ENCODE measurements at places on chromosomes 6 and 20.

- DNase-seq, result no peak
These were observed 27.2 kb upstream of the DEFB125 start for GRCh38 chr20:60035-60918.

- DNase-seq, result no peak
These were observed 34.9 kb downstream of the KLHL31 start for GRCh38 chr6:53630533-53631226.

- no peak for DNase-seq
These were observed 1.5 kb downstream of the EBF4 start for GRCh38 chr20:2694008-2694471.

DNA sequence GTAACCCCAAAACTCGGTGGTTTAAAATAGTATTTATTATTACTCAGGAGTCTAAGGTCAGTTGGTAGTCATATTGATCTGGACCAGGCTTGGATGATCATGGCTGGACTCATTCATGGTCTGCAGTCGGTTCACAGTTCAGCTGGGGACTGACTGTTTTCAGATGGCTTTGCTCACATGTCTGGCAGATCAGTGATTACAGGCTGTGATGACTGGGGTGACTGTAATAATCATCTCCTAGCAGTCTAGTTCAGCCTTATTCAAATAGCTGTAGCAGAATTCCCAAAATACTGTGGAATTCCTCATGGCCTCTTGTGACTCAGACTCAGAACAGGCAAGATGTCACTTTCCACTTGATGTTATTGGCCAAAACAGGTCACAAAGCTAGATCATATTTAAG is 16.4 kb upstream of the NT5DC1 start:
- no peak for DNase-seq

GRCh38 chr6:136783495-136784270 is 8.6 kb downstream of the MAP3K5 start:
- peak; percentile 34 for DNase-seq

DNA sequence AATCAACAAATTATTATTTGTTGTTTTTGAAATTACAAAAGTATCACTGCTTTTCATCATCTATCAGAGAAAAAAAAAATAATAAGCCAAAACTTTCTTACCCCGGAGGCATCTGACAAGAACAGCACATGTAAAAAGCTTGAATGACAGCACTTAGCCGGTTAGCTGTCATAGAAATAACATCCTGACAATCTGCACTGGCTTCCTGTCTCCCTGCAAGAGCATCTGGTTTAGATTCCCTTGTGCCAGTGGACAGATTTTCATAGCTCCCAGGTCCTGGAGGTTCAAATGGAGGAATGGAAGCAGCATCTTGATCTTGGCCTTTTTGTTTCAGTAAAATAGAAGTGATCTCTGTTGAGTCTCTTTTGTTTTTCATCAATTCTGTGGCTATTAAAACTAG is 74.8 kb downstream of the HACE1 start:
- DNase-seq, result no peak

- DNase-seq, result no peak
These were observed 6.0 kb upstream of the HMGN3 start for GRCh38 chr6:79240509-79240908.

GRCh38 chr6:53041356-53041755 is 23.8 kb upstream of the FBXO9 start:
- no peak for DNase-seq

GRCh38 chr20:37242503-37242902 is 19.1 kb downstream of the GHRH start:
- DNase-seq, result no peak

- no peak for DNase-seq
These were observed 30.9 kb downstream of the SULF2 start for GRCh38 chr20:47754388-47754715.

DNA sequence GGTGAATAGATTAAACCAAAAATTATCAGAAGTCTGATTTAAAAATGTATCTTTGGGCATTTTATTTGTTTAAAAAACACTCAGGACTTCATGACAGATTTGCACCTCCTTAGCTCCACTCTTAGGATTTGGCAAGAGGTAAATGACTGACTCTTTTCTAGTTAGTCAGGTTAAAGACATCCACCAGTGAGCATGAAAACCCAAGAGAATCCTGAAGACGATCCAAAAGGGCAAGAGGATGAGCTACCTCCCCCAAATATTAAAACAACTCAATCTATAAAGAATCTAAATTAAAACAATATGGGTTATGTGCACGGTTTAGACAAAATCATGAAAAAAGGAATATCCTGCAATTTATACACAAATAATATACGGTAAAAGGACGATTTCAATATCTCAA is 89.4 kb upstream of the OPRM1 start:
- DNase-seq, result no peak

GRCh38 chr6:163122365-163122764 is 292.2 kb upstream of the QKI start:
- no peak for DNase-seq

- no peak for DNase-seq
These were observed 2.8 kb upstream of the ZNF512B start for GRCh38 chr20:63972312-63973159.

GRCh38 chr6:88814909-88815308 is 148.5 kb downstream of the RNGTT start:
- no peak for DNase-seq

DNA sequence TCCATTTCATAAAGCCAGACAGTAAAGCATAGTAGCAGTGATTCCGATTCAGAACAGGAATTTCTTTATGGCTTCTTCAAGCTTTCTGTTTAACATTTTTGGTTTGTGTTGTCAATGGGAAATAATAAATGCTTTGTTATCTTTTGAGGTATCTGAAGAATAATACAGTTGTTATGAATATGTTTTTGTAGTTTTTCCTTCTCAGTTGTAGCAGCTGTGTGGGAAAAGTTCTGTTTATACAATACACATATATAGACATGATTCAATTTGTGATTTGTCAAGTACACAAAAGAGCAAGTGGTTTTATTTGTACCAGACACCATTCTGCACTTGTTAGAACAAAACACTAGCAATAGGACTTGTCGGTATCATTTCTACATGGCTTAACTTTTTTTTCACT is 96.6 kb downstream of the CDYL start:
- DNase-seq, result no peak

DNA sequence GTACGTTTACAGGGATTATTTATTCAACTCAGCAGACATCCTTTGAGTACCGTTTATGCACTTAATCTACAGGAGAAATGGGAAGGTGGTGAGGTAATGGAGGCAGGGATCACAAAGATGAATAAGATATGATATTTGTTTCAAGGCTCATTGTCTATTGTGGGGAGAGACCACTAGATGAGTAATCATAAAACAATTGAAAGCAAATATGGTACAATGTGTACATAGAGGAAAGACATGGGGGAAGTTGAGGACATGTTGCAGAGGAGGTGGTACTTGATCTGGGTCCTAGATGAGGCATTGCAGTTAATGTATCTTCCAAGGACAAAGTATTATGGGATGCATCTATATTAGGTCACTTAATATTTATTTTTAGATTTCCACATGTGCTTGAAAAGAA is 13.7 kb upstream of the CDC5L start:
- DNase-seq, result no peak

- DNase-seq, result no peak
These were observed 5.6 kb downstream of the LZTS3 start for GRCh38 chr20:3167738-3168078.

DNA sequence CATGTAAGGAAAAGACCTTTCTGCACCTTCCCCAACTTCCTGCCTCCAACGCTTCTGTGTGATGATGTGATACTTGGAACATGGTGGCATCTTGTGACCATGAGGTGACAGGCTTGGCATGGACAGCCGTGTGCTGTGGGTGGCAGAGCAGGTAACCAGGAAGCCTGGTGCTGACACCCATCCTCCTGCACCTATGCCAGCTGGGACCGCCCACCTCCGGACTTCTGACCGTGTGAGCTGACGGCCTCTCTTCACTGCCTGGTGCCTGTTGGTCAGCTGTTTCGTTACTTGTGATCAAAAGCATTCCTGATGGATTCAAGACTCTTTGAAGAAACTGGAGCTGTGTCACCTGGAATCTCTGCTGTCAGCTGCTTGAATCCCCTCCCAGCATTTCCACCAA is 70.3 kb downstream of the TMEM242 start:
- DNase-seq, result no peak

- no peak for DNase-seq
These were observed 18.9 kb upstream of the MTHFD1L start for GRCh38 chr6:150846641-150847040.

DNA sequence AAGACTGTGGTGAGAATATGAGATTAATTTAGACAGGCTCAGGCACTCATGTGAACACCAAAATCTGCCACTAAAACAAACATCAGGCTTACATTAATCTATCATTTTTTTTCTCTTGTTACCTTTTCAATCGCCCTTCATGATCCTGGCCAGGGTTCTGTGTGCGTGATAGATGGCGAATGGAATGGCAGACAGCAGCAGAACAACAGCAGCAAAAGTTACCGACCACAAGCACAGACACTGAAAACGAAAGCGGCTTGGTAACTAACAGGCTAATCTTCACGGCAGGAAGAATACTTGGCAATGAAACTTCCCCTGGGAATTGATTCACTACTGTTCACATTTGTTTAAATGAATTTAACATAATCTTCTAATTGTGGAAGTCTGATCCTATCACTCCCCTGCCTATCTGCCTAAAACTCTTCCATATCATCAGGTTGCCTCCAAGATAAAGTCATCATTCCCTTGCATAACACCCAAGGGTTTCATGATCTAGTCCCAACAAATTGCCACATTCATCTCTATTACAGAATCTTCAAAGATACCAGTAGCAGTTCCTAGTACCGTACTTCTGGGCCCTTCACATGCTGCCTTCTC is 28.7 kb downstream of the PTPRK start:
- no peak for DNase-seq

DNA sequence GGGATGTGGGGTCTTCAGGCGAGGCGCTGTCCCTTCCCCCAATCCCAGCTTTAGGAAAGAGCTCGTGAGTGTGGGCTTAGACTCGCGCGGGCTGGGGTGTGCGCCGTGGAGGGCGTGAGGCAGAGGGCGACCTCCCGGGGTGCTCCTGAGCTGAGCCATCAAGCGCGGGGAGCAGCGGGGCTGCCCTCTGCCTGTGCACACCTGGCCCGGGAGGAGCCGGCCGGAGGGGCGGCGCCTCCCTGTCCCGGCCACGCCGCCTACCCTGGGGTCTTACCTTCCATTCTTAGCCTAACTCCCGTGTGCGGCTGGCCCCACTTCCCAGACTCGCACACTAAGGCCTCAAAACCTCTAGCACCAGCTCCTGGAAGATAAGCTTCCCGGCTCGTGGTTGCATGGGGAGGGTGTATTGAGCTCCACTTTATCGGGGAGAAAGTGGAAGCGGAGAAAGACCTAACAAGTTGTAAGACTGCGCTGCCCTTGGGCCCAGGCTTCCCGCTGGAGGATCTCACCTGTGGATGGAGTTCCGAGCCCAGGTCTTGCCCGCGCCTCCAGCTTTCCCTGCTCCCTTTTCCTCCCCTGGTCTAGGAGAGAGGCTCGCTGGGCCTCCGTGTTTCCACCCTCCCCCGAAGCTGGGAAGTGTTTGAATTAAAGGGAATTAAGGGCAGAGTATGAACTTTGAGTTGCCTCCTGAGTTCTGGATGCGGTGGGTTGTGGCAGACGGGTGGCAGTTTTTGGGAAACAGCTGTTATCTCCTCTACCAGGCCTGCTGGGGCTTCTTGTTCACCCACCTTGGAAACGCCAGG is 1.2 kb downstream of the DNMT3B start:
- DNase-seq, result no peak

DNA sequence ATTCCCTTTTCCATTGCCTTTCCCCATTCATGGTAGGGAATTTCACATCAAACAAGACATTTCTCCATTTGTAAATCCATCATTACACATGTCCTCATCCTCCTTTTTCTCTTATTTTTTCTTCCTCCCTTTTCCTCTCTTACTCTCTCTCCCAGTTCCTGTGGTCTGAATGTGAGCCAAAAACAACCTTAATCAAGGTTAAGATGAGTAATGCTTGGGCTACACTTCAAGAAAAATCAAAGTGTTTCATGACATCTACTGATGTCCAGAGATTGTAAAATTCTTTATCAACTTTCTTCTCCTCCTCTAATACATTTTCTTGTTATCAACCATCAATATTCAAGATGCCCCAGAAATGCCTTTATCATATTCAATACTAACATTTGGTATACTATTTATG is 208.0 kb upstream of the PRND start:
- no peak for DNase-seq

Measured in CD4-positive, alpha-beta T cell treated with Interleukin-4 for 1 hour (primary cell).